ENCODE measurements at places on chromosomes 2 and 18.

DNA sequence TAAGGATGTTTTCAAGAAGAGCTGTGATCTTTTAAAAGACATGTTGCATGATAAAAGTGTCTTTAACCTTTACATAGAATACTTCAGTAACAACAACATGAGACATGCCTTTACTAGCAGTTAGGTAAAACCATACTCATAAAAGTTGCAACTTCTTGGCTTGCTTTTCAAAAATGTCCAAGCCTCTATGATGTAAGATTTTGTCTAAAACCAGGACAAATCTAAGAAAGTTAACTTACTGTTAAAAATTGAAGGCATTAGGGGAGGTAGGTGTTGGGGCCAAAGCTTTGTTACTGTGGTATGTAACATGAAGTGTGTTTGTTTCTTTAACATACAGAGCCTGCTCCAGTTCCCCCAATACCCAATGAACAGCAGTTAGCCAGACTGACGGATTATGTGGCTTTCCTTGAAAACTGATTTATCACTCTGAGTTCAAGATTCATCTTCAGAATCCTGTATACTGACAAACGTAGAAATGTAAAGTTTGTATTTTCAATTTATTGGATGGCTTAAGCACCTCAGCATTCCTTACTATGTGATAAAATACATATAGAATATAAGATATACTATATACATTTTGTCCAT is 11.7 kb downstream of the COPS8 start:
- no peak for DNase-seq

GRCh38 chr18:5275872-5276271 is 19.7 kb downstream of the ZBTB14 start:
- no peak for DNase-seq

DNA sequence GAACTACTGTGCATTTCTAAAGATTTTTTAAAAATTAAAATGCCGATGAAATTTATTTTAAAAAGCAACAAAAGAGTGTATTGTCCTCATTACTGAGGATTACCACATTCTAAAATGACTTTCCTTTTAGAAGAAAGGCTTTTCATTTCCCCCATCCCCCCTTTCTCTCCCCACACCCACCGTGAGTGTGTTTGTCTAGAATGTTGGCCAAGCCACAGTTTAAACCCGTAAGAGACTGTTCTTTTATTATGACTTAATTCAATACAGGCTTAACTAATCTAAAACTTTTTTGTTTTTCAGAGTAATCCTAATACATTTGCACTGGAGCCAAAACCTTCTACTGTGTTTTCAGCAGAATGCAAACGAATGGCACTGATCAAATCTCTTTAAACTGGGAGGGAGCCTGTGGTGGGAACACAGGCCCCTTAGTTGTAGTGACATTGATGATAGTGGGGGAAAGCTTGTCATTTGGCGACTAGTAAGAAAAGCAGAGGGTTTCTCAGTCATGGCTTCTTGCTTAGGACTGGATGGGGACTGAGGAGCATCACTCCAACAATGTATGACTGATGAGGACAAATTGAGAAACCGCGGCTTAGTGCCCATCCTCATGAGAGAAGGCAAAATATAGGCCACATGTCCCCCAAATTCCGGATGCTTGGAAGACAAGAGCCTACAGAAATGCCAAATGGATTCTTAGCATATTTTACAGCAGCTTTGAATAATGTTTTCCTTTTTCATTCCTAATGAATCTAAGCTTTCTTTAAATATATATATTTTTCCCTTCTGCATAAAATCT is 154.0 kb upstream of the SMIM21 start:
- no peak for DNase-seq

DNA sequence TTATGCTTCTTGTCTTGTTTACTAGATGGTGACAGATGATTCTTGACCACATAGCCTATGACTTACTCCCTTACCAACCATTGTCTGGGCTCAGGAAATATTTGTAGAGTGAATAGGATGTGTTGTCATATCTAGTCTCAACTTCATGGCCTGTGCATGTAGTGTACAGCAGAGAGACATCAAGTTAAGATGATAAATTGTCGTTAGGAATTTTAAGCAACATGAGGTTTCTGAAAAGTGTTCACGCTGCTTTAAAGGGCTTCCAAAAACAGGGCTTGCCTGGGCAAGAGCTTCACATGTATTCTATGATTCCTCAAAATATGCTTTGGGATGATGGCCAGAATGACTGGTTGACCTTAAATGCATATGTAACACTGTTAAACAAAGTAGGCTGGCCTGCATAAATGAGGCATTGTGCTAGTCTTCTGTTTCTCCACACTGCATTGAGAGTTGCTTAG is 424.0 kb downstream of the RND3 start:
- no peak for DNase-seq

GRCh38 chr2:193315428-193316091 is 1120.8 kb upstream of the TMEFF2 start:
- DNase-seq = no peak

- DNase-seq = no peak
These were observed 96.1 kb upstream of the ZEB2 start for GRCh38 chr2:144615866-144616565.

DNA sequence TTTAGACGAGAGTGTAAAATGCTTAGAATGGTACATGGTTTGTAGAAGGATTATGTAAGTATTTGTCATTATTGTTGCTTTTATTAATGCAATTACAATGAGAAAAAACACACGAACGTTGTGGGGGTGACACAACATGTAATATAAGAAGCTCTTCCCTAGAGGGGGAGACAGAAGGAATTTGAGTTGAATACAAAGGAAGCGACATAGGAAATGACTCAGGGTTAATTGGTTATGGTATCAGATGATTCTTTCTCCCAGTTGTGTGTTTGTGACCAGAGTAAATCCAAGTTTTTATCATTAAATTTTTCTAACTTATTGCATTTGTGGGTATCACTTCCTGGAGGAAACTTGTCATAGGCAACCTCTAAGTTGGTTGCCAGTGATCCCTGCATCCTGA is 625.6 kb upstream of the CDH2 start:
- DNase-seq = no peak

- DNase-seq = peak; percentile 6
These were observed 100.1 kb upstream of the TLK1 start for GRCh38 chr2:171260471-171261424.

GRCh38 chr2:160054984-160055725 is 7.3 kb downstream of the PLA2R1 start:
- no peak for DNase-seq

GRCh38 chr2:68216454-68217310 is 35.6 kb downstream of the PPP3R1 start:
- DNase-seq = no peak

DNA sequence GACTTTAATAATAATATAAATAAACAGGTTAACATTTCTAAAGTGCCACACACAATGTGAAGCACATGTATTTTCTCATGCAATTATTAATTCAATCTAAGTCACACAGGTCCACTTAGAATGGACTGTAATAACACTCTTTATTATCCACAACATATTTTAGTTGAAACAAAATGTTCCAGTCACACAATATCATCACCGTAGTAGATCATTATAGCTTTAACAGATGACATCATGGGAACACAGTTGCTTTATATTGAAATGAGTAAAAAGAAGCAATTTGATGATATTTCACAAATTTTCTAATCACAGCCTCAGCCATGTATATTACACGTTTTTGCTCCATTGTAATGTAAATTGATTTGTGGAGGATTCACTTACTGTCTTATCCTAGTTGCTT is 266.3 kb downstream of the MEIS1 start:
- no peak for DNase-seq

- DNase-seq = no peak
These were observed 55.7 kb downstream of the MSH6 start for GRCh38 chr2:47838686-47839085.

DNA sequence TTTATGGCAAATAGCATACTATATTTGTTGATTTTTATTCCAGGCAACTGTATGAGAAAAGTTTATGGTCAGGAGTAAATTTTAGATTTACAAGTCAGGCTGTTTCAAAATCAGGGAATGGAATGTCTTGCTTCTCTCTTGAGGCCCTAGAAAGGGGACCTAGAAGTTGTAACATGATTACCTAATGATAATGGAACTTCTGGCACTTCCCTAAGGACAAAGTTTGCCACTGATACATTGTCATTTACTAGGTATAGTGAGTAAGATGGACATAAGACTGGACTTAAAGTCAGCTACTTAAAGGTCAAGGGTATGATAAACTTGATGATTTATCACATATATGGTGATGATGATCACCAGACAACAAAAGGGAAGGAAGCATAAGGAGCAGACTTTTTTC is 103.3 kb upstream of the VRK2 start:
- no peak for DNase-seq

- peak; percentile 62 for DNase-seq
These were observed 132.8 kb downstream of the ARHGAP15 start for GRCh38 chr2:143261986-143262385.

GRCh38 chr2:11279398-11279797 is 65.0 kb downstream of the ROCK2 start:
- no peak for DNase-seq

GRCh38 chr2:65640793-65641103 is 208.3 kb upstream of the SPRED2 start:
- no peak for DNase-seq

- DNase-seq = no peak
These were observed 224.9 kb downstream of the ASXL3 start for GRCh38 chr18:33802955-33803354.

DNA sequence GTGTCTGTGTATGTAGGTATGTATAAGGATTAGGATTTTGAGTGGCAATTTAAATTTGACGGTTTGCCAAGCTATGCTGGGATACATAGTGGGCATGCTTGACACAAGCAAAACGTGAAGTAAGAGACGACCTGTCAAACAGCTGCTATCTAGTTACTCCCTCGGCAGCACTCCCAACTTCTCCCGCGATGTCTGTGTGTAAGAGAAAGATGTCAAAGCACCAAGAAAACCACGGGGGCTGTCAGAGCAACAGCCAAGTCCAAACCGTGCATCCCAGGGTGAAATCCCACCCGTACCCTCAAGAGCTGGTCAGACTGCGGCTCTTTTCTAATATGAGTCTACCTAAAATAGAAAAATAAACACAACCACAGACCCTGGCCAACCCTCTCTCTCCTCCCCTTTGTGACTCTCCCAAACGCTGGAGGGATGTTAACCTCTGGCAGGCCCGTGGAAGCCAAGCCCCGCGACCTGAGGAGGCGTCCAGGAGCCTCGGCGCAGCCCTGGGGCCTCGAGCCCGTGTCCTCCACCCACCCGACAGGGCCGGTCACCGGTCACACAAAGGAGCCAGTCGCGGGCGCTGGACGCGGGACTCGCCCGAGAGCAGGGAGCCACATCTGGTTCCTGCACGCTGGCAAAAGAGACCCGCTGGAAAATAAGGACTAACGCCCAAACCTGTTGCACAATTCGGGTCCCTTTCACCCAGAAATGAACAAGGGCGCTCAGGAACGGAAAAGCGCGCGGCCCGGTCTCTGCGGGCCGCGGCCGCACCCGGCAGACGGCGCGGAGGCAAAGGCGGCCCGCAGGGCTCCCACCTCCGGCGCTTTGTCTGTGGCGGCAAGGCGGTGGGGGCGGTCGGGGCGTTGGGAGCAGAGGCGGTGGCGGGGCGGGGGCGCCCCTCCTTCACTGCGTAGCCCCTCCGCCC is 925 bp downstream of the SESTD1 start:
- DNase-seq = peak; percentile 49

DNA sequence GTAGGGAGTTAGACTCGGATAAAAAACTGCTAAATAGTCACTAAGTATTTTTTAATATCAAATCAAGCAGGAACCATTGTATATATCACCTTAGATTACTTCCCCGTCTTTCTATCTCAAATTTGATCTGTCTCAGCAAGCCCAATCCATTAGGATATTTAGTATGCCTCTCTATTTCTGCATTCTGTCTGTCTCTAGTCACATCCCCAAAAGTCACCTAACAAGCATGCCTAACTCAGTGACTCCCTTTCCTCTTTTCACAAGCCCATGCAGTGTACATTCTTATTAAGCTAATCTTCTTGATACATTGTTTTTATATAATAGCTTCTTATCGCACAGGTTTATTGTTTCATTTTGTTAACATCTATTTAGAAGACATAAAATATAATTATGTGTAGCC is 57.8 kb downstream of the PDE1A start:
- no peak for DNase-seq

- DNase-seq = no peak
These were observed 165.2 kb downstream of the TRIB2 start for GRCh38 chr2:12881952-12882351.

DNA sequence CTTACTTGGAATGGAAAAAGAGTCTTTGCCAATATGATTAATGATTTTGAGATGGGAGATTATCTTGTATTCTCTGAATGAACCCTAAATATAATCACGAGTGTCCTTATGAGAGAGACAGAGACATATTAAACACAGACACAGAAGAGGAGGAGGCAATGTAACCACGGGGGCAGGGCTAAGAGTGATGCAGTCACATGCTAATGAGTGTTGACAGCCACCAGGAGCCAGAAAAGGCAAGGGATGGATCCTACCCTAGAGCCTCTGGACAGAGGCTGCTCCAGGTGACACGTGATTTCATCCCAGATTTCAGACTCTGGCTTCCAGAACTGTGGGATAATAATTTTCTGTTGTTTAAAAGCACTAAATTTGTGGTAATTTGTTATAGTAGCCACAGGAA is 679.6 kb downstream of the MBD2 start:
- DNase-seq = no peak

DNA sequence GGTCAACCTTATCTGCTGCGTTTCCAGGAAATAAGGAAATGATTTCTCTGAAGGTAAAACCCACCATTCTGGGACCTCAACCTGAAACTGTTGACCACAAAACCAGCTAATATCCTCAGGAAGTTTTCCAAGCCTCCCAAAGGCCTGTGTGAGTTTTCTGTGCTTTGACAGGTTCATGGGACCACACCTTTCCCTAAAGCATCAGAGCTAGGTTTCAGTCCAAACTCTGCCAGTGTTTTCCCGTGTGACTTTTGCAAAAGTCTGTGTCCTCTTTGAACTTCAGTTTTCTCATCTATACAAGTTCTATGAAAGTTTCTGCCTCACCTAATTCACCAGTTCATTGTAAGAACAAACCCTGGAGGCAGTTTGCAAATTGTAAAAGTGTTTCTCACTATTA is 39.8 kb downstream of the VSNL1 start:
- DNase-seq = no peak

- DNase-seq = no peak
These were observed 58.4 kb upstream of the EML4 start for GRCh38 chr2:42110641-42111322.

DNA sequence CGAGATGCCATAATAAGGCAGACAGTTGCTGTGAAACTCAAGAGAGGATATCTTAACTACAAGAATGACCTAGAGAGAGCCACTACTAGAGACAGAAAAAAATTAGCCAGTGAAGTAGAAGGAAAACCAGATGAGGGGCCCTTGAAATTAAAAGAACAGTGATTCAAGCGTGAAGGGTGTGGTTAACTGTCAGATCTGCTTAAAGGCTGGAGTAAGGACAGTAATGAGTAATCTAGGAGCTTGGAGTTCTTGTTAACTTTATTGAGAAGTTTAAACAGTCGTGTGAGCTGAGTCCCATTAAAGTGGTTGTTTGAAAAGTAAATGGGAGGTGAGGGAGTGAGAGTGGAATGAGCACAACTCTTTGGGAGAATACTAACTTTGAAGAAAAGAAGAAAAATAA is 21.3 kb downstream of the PIGN start:
- no peak for DNase-seq

- no peak for DNase-seq
These were observed 26.6 kb upstream of the SLC14A2 start for GRCh38 chr18:45588376-45589355.
